ENCODE measurements at places on chromosomes 16 and 17. TPM values are rescaled to one million over a fixed set of nuclear protein-coding genes. Genes with fewer than 3 reads are reported as not detected.

GRCh38 chr17:1899403-1900000 is 69.7 kb downstream of the RPA1 start:
- no peak for DNase-seq

- peak; percentile 4 for DNase-seq
Observed at GRCh38 chr16:81175325-81175891, 63.1 kb upstream of the BCO1 start.

DNA sequence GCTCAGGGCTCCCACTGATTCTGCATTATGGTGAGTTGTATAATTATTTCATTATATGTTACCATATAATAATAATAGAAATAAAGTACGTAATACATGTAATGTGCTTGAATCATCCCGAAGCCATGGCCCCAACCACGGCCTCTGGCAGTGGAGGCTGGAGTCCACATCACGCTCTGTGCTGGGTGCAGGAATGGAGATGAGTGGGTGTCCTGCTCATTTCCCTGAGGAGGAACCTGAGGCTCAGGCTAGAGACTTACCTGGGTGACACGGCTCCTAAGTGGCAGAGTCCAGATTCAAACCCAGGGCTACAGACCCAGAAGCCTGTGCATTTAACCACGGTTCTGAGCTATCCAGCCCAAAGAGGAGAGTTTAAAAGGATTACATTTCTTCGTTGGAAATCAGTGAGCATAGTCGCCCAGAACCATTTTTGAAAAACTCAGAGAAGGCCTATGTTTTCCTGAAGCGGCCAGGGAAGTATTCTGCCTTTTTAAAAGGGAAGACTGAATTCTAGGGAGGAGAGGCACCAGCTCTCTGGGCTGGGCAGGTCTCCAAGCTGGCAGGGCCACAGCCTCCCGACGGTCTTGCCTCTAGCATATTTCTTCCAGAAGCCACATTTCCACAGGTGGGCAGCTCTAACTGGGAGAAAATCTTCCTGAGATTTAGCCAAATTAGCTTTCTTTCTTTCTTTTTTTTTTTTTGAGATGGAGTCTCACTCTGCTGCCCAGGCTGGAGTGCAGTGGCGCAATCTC is 6.7 kb downstream of the IL4R start:
- DNase-seq: no peak

The CNOT1 gene
- total RNA-seq: 256 TPM

DNA sequence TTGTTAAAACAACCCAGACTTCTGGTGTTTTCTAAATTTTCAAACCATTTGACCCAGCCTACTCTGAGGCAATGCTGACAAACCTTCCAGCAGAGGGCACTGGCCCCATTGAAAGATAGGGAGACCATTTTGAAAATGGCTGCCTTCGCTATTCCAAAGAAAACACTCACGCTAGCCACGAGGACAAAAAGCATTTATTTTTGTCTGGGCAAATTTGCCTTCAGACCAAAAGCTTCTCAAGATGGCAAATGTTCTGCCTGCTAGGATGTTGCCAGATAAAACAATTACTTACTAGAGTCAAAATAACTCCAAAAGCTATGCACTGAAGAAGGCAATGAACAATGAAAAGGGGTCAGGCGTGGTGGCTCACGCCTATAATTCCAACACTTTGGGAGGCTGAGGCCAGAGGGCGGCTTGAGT is 296.7 kb upstream of the IRX5 start:
- DNase-seq: no peak

DNA sequence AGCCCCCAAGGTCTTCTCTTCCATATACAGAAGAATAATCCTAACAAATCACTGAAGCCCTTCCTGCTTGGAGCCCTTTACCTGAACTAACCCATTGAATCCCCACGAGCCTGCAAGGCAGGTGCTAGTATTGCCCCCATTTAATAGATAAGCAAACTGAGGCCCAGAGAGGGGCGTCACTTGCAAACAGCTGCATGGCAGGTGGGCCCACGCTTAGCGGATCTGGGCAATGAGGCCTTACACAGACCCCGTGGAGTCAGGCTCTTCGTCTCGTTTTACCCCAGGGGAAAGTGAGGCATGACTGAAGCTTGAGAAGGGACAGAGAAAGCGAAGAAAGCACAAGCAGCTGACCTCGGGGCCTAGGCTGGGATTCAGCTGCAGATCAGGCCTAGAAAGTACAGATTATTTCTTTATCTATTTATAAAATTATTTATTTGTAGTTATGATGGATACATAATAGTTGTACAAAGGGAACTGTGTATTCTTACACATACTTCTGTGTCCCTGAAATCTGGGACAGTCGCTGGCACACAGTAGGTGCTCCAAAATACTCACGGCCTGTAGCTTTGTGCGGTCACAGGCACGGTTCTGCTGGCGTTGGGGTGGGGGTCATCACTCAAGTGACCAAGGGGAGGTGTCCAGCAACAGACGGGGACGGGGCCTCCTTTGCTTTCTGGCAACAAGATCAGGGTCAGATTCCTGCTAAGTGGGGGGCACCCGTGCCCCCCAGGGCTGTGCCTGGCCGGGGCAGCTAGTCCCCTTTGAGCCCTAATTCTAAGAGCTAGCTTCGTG is 223.2 kb upstream of the GSE1 start:
- DNase-seq: no peak
